ENCODE measurements at places on chromosomes 1 and 21.

- no peak for DNase-seq
These were observed 279.8 kb upstream of the VAMP3 start for GRCh38 chr1:7491109-7491817.

DNA sequence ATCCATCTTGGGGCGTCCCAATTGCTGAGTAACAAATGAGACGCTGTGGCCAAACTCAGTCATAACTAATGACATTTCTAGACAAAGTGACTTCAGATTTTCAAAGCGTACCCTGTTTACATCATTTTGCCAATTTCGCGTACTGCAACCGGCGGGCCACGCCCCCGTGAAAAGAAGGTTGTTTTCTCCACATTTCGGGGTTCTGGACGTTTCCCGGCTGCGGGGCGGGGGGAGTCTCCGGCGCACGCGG, 282 bp upstream of the SOD1 start:
- DNase-seq, result no peak

DNA sequence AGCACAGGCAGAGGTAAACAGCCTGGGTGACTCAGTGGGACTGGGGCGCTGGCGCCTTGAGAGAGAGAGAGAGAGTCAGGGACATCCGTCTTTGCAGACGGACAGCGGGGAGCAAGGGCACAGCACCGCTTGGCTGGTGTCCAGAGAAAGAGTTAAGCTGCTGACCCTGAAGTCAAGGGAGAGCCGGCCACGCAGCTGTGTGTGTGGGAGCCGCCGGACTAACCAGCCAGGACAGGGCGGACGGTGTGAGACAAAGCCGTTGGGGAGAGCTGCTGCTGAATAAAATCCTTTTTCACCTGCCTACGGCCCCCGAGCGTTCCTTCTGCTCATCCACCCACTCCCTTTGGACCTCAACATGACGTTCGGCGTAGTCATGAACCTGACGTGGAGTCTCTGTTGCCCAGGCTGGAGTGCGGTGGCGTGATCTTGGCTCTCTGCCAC, 14.5 kb downstream of the CFAP74 start:
- no peak for DNase-seq

GRCh38 chr1:217089361-217090014, 366.3 kb upstream of the ESRRG start:
- DNase-seq, result no peak

GRCh38 chr1:169288011-169288414, 79.6 kb downstream of the NME7 start:
- DNase-seq, result no peak

GRCh38 chr1:50289495-50289894, 133.7 kb downstream of the DMRTA2 start:
- DNase-seq, result no peak

DNA sequence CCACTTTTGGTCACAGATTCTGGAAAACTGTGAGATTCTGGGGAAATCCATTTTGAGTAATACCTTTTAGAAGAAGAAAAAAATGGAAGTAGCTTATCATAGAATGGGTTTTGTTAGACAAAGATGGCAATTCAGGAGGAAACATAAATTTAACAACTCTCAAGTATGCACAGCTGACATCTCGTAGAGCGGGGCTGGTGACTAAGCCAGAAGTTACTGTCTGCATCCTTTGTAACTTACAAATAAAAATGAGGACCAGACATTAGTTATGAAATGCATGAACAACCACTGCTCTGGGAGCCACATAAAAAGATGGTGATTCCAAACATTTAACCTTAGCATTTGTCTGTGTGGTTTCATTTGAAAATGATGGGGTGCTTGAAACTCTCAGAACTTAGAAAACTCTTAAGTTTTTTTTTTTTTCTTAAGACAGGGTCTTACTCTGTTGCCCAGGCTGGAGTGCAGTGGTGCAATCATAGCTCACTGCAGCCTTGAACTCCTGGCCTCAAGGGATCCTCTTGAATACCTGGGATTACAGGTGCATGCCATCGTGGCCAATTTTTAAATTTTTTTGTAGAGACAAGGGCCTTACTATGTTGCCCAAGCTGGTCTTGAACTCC, 49.2 kb upstream of the ATP5PO start:
- DNase-seq, result no peak

DNA sequence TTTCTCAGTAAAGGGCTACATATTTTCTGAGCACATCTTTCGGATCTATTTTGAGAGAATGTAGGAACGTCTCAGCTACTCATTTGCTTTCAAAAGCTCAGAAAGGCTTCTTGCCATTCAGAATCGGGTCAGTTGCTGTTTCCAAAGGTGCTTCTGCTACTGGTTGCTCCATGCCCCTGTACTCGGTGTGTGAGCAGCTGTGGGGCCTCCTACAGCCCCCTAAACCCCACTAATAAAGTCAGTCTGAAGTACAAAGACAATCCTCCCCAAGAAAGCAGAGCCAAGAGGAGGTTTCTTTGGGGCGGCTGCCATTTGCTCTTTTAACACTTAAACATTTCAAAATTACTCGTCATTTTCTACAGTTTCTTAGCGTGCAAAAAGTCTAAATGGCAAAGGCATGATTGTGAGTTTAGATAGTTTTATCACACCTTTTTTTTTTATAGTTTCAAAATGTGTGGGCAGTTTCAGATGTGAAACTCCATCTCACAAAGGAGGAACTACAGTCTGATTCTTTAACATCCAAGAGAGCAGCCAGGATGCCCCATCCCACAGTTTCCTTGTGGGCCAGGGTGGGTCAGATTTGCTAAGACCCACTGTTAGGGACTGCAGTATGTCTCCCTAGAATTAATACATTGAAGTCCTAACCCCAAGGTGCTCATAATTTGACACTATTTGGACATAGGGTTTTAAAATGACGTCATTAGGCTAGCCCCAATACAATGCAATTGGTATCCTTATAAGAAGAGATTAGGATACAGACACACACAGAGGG, 4.1 kb downstream of the RUNX1 start:
- DNase-seq, result no peak

DNA sequence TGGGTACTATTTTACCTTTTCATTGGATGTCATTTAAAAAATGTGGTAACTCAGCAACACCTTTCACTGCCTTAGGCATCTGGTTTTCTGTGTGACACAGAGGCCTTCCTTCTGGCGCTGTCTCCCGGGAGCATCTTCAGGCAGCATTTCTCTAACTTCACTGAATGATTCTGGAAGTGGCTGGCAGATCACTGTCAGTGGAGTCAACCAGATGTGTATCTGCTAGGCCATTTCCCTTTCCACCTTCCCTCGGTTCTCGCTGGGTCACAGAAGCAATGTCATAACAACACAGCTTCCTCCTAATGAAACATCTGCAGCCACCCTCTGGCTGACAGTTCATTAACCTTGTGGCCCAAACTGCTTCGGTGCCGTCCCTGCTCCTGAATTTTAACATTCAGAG, 137.8 kb downstream of the KIF26B start:
- DNase-seq, result no peak

DNA sequence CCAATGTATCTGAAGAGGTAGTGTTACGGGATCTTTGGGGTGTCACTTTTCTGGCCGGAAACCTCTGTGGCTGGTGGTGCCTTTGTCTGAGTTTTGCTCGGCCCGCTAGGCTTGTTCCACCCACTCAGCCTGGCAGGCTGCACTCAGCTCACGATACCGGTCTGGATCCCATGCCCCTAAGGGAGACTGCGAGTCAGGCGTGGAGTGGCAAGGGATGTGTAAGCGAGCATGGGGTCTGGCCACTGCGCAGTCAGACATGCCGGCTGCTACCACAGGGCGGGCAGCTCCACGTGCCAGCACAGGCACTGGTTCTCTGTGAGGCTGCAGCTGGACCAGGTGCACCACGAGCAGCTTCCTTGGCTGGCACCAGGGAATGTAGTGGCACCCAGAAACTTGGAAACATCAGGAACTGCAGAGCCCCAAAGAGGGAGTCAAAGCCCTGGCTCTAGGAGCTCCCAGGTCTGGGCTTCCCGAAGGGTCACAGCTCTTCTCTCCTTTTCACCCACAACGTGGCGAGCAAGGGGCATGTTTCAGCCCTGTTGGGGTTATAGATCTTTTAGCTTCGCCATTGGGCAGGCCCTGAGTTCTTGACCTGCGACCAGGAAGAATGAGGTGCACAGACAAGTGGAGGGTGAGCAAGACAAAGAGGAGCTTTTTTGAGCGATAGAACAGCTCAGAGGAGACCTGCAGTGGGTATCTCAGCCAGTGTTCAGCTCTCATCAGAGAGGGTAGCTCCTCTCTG, 23.8 kb upstream of the LRRC8C start:
- DNase-seq, result no peak

GRCh38 chr1:97999320-97999719, 78.5 kb upstream of the DPYD start:
- DNase-seq, result no peak

DNA sequence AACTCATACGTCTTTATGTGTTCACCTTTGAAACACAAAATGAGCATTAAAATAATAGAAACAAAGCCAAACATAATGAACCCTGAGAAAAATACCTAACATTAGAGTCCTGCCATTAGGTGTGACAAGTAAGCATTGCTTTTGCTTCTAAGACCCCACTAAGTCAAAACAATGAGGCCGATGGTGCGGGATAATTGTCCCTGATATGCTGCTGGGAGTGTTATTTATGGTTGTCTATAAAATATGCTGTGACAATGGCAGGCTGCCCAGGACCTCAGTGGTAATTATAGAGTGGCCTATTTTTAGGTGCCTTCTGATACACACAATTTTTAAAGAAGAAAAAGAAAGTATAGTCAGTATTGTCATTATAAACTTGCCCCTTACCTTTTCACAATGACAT, 1423.1 kb downstream of the AMY1C start:
- no peak for DNase-seq

DNA sequence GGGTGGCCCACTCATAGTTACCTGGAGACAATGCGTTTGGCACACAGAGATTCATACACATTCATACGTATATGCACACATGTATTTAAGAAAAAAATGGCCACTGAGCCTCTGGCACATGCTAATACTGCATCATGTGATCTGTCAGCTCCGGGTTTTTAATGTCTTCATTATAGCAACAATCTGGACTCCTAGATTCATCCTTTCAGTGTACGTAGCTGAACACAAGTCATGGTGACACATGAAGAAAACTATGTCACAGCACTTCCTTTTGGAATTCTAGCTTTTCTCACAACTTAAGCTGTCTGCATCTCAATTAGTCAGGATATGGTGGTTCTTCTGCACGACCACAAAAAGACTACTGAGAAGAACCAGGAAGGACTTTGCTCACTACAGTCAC, 24.7 kb downstream of the HSF2BP start:
- DNase-seq, result no peak

DNA sequence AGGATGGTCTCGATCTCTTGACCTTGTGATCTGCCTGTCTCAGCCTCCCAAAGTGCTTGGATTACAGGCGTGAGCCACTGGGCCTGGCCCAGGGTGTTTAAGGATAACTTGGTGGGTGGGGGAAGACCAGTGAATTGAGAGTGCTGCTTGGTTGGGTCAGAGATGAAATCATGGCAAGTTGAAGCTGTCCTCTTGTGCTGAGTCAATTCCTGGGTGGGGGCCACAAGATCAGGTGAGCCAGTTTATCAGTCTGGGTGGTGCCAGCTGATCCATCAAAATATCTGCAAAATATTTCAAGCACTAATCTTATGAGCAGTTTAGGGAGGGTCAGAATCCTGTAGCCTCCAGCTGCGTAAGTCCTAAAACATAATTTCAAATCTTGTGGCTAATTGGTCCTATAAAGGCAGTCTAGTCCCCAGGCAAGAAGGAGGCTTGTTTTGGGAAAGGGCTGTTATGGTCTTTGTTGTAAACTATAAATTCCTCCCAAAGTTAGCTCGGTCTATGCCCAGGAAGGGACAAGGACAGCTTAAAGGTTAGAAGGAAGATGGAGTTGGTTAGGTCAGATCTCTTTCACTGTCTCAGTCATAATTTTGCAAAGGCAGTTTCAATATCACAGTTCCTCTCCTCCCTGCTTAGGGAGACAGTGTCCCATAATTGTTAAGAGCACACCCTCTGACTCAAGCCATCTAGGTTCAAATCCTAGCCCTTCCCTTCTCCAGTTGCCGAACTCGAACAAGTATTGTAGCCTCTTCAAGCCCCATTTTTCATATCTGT, 66.8 kb upstream of the BACH1 start:
- DNase-seq, result no peak

GRCh38 chr1:206569556-206569955, 42.7 kb downstream of the EIF2D start:
- DNase-seq, result no peak

- DNase-seq, result no peak
These were observed 541.3 kb downstream of the OMA1 start for GRCh38 chr1:58005212-58005611.

DNA sequence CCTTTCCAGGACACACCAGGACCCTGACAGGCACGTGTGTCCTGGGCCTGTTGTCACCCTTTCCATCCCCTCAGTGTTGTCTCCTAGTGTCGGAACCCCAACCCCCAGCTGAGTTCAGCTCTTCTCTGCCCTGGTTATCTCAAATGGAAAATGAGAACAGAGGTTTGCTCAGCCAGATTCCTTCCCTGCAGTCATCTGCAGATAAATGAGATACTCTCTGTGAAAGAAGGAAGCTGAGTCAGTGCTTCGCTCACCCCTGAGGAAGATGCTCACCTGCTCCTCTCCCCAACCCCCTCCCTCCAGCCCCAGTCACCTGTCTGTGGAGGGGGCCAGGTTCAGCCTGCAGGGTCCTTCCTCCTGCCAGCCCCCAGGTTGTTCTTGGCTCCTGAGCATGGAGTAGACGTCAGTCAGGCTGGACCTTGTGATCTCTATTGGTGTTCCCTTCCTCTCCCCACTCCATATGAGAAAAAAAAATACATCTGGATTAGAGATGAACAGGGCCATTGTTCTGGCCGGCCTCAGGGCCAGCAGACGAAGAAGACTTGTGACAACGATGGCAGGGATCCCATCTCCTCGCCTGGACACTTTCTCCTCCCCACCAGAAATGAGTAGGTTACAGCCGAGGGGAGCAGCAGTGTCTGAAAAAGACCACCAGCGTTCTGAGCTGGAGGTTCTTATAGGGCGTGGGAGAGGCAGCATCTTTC, 20.9 kb downstream of the PHGDH start:
- no peak for DNase-seq

DNA sequence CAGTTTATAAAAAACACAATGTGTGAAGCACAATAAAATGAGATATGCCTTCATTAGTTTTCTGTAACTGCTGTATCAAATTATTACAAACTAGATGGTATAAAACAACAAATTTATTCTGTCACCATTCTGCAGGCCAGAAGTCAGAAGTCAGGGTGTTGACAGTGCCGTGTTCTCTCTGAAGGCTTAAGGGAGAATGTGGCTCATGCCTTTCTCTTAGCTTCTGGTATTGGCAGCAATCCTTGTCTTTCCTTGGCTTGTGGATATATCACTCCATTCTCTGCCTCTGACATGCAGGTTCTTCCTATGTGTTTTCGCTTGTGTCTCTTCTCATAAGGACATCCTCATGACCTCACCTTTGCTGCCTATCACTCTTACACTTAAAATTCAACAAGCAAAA, 10.1 kb downstream of the NEK7 start:
- no peak for DNase-seq

DNA sequence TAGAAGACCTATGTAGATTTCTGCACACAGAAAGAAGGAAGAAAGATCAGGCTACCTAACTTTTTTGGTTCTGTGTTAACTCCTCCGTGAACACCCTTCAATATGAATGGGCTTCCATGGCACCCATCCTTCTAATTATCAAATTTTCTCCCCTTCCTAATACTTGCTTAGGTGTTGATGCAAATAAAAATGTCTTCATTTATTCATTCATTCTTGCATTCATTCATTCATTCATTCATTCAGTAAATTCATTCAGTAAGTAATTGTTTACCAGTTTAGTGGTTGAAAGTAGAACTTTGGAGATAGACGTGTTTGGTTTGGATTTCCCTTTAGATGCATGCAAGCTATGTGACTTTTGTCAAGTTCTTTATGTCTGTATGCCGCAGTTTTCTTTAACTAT, 4.6 kb downstream of the CHI3L2 start:
- DNase-seq, result no peak

GRCh38 chr1:3777078-3777547, 4.6 kb downstream of the SMIM1 start:
- no peak for DNase-seq

Measured in K562 (cell line).